ENCODE measurements at places on chromosomes 12 and 14. TPM values are rescaled to one million over a fixed set of nuclear protein-coding genes. Genes with fewer than 3 reads are reported as not detected.

LALBA gene
- total RNA-seq, result not detected

GRIN2B gene
- not detected for total RNA-seq

BAG5 gene
- total RNA-seq, result 38.5 TPM

PPHLN1 gene
- total RNA-seq, result 84.4 TPM

SDR9C7 gene
- not detected for total RNA-seq

IL26 gene
- total RNA-seq, result 4.5 TPM

TMEM121 gene
- total RNA-seq, result 6.5 TPM

HIGD1C gene
- not detected for total RNA-seq

IGFBP6 gene
- 329 TPM for total RNA-seq

ATP5F1B gene
- total RNA-seq, result 370 TPM

TSHR gene
- total RNA-seq, result under 0.01 TPM

SGPP1 gene
- total RNA-seq, result 36.2 TPM

A2M gene
- 6.5 TPM for total RNA-seq

LRRC23 gene
- 9.8 TPM for total RNA-seq

GAPDH gene
- total RNA-seq, result 6,743 TPM

ANO2 gene
- 0.32 TPM for total RNA-seq

LRRC10 gene
- not detected for total RNA-seq

TFCP2 gene
- total RNA-seq, result 11.6 TPM

AQP2 gene
- not detected for total RNA-seq

ESR2 gene
- total RNA-seq, result 0.13 TPM

ANKRD33 gene
- not detected for total RNA-seq

GALNT8 gene
- total RNA-seq, result 1.3 TPM

JDP2 gene
- total RNA-seq, result 122 TPM

Data from articular chondrocyte of knee joint (primary cell).